Stimulated activated CD8-positive, alpha-beta memory T cell treated with anti-CD3 and anti-CD28 coated beads, Interleukin-15, amount 100 ng/mL, for 48 hours (primary cell): ENCODE measurements at places on chromosomes 13 and 19.

DNA sequence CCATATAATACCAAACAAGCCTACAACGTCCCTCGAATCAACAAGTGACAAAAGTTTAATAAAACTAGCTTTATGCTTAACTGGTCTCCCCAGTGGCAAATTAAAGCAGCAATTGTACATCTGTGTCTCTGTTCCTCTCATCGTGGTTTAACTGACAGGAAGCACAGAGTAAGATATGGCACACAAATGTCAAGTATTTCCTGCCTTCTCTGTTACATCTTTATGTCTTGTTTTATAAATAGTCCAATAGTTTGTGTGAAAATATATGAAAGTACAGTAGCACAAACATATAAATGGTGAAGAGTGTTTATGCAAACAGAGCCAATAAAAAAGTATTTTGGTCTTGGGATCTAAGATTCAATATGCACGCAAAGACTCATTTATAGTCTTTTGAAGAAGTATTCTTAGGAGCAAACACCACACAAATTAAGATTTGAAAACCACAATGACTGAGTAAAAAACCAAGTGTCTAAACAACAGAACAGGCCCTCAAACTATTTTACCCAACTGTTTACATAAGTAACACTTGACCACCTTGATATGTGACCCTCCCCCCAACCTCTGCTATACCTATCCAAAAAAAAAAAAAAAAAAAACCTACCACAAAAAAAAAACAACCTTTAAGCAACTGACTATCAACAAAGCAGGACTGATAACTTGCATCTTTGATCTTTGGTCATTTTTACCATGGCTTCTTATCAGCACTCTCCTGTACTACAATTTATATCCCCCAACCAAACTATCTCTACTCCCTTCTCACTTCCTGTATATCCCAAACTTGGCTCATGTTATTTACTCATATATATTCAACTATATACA is 14.0 kb downstream of the ELF1 start:
- DNase-seq, result no peak

GRCh38 chr19:3041761-3042620 is 12.9 kb upstream of the TLE2 start:
- DNase-seq, result no peak

GRCh38 chr19:7799640-7800355 is 30.2 kb upstream of the EVI5L start:
- peak; percentile 7 for DNase-seq

DNA sequence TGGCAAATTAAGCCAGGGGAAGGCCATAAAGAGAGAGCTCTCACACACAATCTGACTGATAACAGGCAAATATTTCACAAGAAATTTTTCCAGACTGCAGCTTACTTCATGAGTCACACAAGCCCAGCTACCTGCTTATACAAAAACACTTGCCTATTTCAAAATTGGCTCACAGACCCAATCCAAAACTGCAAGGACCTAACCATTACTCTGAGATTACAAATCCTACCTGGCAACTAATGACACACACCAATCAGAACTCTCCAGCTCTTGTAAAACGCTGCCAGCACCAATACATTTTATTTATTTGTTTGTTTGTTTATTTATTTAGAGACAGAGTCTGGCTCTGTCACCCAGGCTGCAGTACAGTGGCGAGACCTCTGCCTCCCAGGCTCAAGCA is 18.1 kb upstream of the ZFP82 start:
- no peak for DNase-seq

DNA sequence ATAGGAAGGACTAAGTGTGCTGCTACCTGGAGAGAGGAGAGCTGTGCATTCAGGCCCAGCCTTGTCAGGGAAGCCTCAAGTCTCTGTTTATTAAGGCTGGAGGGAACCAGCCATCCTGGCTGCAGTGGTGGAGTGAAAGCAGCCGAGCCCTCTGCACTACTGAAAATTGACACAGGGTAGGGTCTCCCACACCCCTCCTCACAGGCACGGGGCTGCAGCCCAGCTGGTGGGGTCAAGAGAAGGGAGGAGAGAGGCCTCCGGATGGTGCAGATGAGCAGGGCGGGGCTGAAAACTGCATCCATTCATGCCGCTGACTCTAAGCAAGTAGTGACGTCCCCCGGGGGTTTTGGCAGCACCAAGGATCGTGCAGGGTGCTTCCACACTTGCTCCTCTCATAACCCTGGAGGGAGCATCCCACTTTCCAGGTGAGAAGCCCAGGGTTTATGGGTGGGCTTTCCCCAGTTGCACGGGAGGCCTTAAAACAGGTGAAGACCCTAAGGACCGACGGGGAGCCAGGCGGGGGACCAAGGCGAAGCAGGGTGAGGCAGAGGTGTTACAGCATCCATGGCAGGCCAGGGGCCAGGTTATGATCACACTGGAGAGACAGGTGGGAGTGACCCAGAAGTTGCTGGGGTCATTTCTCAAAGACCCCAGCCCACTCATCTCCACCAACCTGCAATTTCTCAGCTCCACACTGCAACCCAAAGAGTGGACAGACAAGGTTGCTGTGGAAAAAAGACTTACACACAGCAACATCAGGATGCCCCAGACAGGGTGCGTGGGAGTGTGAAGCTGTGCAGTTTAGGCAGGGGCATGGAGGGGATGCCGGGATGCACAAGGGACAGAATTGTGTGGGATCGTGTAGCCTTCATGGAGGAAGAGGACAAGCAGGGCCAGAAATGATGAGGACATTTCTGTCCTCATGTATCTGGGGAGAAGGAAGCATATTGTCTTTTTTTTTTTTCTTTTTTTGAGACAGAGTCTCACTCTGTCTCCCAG is 36.8 kb downstream of the VSTM2B start:
- no peak for DNase-seq

GRCh38 chr13:38415233-38415632 is 65.6 kb downstream of the UFM1 start:
- no peak for DNase-seq

DNA sequence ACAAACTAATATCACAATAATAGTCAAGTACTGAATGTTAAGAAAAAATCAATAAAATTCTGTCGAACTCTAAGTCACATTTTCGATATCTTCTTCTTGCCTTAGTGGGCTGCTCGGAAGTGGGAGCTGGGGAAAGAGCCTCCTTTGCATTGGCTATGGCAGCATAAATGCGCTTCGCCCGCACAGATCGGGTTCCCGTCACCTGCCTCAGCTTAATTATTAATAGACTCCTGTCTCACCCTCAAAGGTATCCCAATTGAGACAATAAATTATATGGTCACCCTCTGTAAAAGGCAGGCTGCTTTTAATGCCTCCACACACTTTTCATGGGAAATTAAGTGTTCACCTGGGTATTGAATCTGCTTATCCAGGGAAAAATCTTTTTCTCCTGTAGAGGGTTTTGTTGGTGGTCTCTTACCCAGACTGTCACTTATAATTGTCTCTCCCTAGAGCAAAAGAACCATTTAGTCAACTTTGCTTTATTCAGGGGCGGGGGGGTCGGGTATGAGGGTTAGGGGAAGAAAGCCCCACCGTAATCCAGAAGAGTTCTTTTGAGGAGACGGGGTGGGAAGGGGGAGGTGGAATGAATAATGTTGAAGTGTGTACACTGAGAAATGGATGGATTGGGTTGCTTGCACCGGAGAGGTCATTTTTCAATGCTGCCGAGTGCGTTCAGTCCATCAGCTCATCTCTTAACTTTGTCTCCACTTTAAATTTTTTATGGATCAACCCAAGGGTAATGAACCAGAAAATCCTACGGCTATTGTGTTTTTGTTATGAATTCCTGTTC is 682.6 kb upstream of the SGCG start:
- DNase-seq, result no peak

DNA sequence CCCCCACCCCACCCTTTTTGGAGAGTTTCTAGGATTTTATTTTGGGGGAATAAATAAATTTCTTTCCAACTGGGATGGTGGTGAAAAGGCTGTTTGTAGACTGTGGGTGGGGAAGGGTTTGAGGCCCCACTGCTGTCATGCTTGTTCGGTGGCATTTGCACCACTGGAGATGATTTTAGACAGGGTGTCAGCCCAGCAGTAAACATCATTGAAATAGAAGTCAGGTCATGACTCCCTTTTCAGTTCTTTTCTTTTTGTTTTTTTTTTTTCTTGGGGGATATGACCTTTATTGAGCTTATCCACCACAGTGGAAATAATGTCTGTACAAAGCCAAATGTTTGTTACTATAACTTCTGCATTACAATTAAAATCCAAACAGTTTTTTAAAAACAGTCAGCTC is 14.1 kb downstream of the UBAC2 start:
- no peak for DNase-seq

GRCh38 chr19:46015687-46016425 is 7.0 kb downstream of the PGLYRP1 start:
- DNase-seq, result peak; percentile 16

DNA sequence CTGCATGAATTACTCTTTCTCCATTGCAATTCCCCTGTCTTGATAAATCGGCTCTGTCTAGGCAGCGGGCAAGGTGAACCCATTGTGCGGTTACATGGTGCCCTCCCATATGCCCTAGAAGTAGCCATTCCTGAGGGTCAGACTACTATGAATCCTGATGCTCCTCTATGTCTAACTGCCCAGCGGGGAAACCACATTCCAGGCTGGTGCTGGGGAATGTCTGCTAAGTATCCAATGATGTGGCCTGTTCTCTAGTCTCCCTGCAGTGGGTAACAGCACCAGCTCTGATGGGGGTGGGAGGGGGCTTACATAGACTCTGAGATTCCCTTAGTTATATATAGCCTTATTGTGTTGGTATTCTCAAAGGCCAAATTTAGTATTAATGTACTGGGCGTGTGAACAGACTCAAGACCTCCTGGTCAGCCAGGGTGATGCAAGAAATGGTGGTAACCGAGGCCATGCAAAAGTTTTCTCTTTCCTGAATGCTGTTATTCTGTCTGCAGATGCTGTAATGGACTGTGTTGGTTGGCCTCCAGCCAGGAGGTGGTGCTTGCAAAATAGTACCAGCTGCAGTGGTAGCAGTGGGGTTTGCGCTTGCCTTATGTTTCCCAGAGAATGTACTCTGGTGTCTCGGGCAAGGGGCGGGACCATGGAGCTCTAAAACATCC is 564.8 kb upstream of the SLITRK1 start:
- no peak for DNase-seq

DNA sequence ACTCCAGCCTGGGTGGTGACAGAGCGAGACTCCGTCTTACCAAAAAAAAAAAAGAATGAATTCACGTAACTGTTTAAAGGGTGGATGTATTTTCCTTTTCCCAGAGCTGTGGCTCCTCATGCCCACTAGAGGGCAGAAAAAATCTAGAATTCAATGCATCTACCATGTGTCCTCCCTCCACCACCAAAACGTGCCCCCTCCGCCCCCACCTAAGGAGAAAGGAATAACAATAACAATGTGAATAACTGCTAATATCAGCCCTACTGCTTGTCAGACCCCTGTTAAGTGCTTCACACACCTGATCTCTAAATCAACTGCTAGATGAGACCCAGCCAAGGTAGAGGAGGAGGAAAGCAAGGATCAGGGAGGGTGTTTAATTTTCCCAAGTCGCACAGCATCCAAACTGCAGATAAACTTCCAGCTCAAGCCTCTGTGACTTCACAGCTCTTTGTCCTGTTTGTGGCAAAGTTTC is 20.2 kb upstream of the PNMA8B start:
- DNase-seq, result no peak

GRCh38 chr19:10764340-10764894 is 46.5 kb downstream of the DNM2 start:
- no peak for DNase-seq

GRCh38 chr13:43872181-43872580 is 7.4 kb downstream of the CCDC122 start:
- DNase-seq, result no peak

- DNase-seq, result peak; percentile 72
Measured at GRCh38 chr19:6530386-6531162, at the start of gene TNFSF9. Gene TNFSF9 (plus strand): TSS chr19:6531026. CDS start chr19:6531037, 11 bp downstream.

GRCh38 chr19:29576761-29577648 is 29.1 kb upstream of the POP4 start:
- DNase-seq, result peak; percentile 19

DNA sequence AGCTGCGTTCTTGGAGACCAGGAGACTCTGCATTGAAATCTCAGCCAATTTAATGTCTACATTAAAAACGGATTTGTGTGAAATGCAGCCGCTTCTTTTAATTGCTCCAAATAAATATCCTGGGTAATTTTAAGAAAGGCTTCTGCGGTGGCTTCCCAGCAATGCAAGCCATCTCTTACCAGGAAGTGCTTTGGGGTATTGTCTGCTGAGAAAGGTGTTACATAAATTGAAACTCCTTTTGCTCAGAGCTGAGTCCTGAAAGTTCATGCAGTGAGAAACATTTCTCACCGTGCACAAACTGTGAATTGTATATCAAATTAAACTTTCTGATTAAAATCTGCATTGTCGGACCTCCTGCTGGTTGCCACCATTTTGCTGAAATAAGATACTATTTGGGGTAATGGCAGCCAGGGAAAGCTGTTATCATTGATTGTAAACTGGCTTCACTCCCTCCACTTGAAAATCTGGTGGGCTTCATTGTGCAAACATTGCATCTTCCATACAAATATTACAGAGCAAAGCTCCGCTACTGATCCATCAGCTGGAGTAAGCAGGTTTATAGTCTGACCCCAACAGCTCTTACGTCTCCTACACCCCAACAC is 59.5 kb downstream of the ZIC5 start:
- no peak for DNase-seq

DNA sequence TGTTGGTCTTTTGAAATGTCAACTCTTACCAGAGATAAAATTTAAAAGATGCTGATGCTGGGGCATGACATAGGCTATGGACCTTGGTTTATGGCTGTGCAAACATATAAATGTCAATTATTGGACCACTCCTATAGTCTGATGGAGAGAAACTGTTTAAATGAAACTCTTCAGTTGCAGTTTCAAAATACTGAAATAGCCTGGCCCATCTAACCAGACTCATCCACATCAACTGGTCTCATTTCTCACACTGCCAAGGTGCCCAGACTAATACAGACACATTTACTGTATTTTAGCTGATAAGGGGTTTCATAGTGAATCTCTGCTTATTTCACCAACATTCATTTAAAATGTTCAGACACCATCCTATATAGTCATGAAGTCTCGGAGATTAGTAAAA is 19.9 kb downstream of the SERPINE3 start:
- no peak for DNase-seq

- no peak for DNase-seq
Measured at GRCh38 chr13:51666374-51666773, 82.1 kb downstream of the WDFY2 start.

GRCh38 chr19:18427080-18427742 is 8.0 kb downstream of the SSBP4 start:
- no peak for DNase-seq
